ENCODE measurements at places on chromosomes 7 and 10.

DNA sequence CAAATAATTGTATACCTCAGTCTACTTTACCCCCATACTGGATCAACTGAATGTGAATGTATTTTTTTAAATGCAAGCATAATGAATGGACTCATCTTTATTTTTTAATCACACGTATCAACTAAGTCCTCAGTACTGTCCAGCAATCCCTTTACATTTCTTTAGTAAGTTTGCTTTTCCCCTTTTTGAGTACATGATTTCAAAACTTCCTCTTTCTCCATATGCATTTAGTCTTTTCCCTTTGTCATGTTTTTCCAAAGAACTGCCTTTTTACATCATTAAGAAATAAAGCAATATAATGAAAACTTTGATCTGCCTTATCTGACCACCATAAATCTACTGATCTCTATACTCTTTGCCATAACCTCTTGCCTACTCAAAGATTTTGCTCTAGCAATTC, 182.5 kb upstream of the AKR1E2 start:
- no peak for DNase-seq

DNA sequence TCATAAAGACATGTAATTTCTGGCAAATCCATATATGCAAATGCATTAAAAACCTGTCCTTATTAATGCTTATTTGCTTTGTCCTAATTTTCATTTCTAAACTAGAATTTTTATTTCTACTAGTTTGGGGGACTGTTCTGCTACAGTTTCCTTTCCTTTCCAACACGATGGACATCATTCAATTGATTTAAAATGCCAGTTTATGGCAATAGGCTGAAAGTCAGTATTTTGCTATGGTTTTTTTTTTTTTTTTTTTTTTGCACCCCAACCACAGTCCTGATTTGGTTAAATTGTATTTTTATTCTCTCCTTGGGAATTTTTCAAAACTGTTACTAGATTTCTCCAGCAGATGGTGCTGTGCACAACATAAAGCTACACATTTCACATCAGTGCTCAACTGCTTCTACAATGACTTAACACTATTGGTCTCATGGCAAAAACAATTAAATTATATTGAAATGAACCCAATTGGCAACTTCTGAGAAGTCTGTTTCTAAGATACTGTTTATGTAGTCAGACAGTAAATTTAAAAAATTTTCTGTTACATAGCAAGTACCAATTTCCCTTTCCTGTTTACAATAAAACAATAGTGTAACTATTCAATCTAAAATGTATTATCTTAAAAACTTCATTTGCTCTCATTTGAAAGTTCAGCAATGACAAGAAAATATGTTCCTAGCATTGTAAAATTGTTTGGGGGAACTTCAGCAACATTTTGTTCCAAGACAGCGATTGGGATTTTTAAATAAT, 193.8 kb upstream of the CCDC6 start:
- no peak for DNase-seq

GRCh38 chr10:18450298-18450697, 201.1 kb downstream of the NSUN6 start:
- no peak for DNase-seq

DNA sequence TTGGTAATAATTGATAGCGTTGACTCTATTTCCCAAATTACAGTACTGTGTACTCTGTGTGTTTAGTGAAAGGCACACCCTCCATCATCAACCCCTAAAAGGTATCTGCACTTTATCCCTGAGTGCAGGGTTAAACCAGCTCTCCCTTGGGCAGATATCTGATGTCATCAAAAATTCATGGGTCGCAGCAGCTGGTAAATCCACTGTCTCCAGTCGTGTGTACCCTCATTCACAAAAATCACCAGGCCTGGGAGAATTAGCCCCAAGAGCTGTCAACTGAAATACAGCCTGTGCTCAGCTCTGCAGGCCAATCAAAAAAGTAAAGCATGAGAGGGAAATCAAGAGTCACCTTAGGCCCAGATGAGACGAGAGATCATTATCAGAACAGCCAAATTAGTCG, 103.7 kb downstream of the HIP1 start:
- no peak for DNase-seq

DNA sequence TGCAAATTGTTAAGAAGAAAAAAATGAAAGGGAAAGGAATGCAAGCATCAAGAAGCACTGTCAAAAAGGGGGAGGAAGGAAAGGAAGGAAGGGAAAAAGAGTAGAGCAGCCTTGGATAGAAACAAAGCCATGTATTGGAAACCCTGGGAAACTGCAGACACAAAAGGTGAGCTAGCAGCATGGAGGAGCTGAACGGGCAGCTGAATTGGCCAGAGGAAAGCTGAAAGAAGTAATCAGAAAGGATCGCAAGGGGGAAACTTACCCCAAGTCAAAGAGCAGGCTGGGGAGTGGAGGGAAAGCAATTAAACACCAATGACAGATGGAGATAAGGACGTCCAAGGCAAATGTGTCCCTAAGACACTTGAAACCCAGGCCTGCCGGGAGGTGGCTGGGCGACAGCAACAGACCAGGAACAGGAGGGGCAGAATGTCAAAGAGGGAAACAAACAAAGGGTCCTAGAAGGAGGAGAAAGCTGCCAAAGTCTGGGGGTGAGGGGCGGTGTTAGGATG, 93.8 kb upstream of the SVIL start:
- no peak for DNase-seq

DNA sequence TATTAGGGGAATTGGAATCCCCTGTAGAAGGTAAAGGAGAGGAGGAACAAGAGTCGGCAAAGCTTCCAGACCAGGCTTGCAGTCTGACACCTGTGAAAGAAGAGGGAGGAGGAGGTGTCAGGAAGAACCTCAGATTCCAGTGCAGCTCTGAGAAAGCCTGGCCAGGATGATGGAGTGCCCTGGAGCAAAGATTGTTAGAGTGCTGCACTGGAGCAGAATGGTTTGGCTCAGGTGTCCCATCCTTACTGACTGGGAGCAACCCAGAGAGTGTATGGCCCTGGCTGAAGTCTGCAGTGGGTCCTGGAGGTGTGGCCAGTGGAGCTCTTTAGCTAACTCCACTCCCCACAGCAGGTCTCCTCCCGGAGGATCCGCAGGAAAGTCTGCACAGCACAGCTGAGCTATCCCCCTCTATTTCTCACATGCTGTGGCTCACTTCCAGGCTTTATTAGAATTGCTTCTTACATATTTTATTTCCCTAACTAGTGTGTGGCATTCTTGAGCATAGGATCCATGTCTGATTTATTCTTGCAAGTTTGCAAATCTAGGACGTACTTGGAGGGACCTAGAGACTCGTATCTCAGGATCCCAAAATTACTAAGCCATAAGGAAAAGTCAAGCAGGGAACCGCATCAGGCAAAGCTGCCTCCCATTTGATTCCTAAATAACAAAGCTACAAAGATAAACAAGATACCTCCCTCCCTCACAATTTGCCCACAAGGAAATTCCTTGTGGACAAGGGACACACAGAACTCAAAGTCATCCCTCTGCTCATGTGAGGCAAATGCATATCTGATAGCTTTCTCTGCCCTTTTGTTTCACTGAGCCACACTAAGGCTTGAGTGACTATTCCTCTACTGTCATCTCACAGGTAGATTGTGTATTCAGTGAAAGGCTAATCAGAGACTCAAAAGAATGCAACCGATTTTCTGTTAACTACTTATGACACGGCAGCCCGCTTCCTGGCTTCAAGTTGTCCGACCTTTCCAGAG, 58.8 kb downstream of the VIM start:
- no peak for DNase-seq

GRCh38 chr10:77099136-77099535, 538.5 kb downstream of the KCNMA1 start:
- DNase-seq: no peak

DNA sequence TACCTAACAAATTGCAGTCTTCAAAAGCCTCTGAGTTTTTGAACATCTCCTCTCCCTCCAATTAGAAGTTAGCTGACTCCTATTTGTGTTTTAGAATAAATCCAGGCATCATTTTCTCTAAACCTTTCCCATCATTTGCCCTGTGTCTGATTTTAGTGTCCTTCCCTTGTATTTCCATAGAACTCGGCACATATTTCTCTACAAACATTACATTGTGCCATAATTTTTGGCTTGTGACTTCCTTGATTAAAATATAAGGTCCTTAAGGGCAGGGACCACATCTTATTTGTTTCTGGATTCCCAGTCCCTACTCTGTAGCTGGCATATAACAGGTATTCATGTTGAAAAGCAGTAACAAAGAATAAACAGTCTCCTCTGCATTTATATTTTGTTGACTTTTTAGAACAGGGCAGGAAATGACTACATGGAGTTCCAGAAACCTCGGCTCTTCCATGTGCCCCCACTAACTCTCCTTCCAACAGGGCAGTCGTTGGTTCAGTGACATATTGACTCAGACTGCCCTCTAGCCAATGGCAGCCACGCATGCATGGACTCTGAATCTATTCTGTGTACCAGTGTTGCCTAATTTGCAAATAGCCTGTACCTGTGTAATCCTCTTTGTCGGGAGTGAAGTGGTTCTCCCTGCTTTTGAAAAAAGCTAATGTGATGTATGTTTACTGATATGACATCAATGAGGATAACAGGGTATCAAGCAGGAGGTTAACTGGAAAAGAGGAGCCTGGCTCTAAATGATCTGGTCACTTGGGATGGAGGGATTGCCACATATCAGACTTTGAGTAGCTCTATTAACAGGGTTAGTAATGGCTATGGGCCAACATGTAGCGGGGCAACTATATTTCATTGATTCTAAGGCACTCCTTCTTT, 19.8 kb upstream of the CPN1 start:
- DNase-seq: no peak

DNA sequence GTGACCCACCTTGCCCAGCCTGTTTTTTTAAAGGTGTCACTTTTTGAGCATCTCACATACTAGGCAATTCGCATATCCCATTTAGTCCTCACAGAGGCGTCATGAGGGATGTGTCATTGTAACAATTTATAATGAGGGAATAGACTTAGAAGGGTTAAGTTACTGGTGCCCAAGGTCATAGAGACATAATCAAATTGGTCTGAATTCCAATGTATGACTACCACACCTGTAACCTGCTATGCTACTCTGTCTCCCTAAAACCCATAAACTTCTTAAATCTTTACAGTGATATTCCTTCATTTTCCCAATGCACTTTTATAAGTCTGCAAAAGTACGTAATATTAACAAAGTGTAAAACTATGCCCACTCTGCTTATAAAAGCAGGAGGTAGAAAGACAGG, 7.1 kb downstream of the ZMYND11 start:
- DNase-seq: no peak

DNA sequence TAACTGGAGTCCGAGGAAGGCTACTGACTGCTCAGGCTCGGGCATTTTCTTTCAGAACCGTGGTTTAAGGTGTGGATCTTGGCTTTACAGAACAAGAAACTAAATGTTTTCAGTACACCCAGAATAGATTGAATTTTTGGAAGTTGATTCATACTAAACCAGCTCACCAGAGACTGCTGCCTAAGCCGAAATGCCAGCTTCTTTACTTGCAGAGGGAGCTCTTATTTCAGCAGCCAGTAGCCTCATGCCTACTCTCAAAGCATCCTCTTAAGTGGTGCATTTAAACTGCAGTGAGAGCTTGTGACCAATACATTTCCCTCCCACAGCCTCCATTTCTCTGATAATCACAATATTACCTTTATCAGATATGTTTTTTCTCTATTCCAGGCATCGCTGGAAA, 615.1 kb downstream of the SUGCT start:
- no peak for DNase-seq

- DNase-seq: no peak
Observed at GRCh38 chr10:59624136-59624535, 85.5 kb downstream of the SLC16A9 start.

DNA sequence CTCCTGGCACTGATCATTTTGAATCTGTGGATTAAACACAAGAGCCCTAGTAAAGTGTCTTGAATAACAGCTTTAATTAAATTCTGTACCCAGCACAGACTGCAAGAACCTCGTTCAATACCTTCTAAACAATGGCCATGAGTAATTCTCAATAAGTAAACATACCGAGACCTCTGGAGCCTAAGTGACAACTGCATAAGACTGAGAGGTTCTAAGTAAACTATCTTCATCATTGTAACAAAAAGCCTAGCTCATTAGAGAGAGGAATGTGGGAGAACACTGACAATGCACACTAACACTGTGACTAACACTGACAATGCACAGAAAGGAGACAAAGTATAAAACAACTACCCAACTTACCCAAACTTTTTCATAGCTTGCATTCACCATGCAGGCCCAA, 117.4 kb downstream of the ELAPOR2 start:
- no peak for DNase-seq

DNA sequence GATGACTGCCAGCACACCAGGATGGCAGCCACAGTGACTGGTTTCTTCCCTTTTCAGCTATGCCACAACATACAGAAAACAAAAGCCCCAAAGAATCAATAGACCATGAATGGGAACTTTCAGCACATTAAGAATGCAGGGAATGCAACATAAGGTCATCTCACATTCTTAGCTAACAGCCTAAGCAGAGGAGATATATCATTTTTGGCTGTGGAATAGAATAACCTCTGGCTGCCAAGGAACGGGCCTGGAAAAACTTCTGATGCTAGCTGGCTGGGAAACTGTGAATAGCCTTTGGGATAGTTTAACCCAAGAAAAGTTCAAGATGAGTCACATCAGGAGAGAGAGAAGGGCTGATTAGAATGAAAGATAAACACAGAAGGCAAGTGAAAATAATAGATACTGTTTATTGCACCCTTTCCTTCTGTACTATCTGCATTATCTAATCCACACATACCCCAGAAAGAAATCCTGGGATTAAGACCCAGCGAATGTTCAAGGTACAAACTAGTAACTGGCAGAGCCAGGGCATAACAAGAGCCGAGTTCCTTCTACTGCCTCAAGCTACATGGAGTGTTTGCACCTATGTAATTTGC, 169.2 kb downstream of the SEMA3A start:
- no peak for DNase-seq

- DNase-seq: no peak
Observed at GRCh38 chr10:29465384-29465783, 169.4 kb downstream of the SVIL start.

GRCh38 chr10:79013406-79013987, 55.3 kb upstream of the ZMIZ1 start:
- no peak for DNase-seq

GRCh38 chr7:6008668-6009611, at the start of the genes AIMP2 and PMS2:
Gene AIMP2, plus strand, starts transcription at chr7:6009272. Its CDS starts 92 bp downstream, at chr7:6009364.
Gene PMS2, minus strand, starts transcription at chr7:6009049. Its CDS starts 30 bp downstream, at chr7:6009019.
- DNase-seq: peak; percentile 93

Measured in activated CD8-positive, alpha-beta memory T cell treated with anti-CD3 and anti-CD28 coated beads for 1 hour (primary cell).